Activated CD4-positive, CD25-positive, alpha-beta regulatory T cell (primary cell): ENCODE measurements at places on chromosomes 16 and 17.

DNA sequence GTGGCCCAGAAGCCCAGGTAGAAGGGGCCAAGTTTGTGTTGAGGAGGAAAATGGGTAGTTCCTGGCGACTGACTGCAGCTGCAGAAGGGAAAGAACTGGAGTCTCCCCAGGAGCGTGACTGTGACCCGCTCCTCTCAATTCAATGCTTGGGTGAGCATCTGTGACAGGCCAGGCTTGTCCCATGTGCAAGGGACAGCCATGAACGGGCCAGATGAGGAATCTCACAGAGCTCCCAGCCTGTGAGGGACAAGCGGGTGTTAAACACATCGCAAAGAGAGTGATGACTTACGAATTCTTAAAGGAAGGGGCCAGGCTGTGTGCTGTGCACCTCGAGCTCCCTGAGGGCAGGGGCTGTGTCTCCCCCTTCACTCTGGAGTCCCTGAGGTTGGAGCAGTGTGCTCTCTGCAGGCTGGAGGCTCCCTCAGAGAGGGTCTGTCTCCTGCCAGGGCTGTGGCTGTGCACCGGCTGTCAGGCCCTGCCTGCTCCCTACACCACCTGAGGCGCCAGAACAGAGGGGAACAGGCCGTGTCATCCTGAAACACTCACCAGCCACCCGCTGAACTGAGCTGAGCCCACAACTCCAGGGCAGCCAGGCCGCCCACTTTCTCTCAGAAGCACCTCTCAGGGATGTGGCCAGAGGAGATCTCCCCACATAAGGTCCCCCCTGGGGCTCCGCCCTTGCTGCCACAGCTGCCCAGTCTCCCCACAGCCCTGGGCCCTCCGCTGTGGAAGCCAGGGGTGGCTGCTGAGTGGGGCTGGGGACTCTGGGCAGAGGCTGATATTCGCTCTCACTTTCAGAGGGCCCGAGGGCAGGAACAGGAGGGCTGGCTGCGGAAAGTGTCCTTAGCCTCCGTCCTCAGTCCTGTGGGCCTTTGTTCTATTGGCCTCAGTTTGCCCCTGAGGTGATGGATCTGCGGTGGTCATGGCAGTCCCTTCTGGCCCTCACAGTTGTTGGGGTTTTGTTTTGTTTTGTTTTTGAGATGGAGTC is 25.7 kb upstream of the NXPH3 start:
- DNase-seq: no peak

- DNase-seq: no peak
Measured at GRCh38 chr17:69967910-69968411, 107.1 kb upstream of the KCNJ16 start.

DNA sequence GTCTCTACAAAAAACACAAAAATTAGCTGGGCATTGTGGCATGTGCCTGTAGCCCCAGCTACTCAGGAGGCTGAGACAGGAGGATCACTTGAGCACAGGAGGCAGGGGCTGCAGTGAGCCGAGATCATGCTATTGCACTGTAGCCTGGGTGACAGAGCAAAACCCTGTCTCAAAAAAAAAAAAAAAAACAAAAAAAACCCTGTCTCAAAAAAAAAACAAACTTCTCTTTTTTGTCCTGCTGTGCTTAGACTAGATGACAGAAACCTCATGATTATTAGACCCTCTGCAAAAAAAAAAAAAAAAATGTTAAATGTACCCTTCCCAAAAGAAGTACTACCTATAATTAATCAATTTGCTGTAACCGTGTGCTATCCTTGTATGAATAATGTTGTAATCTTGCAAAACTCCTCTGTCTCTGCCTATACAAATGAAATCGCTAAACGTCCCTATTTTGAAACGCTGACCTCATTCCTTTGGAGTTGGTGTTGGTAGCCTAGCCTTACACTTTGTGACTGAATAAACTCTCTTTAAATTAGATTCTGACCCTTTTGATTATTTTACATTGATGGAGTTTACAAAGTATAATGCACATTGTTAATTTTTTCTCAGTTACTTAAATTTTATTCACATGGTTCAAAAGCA is 13.6 kb upstream of the DHRS7B start:
- no peak for DNase-seq

GRCh38 chr16:30947859-30948666 is 805 bp upstream of the ORAI3 start:
- DNase-seq: no peak

DNA sequence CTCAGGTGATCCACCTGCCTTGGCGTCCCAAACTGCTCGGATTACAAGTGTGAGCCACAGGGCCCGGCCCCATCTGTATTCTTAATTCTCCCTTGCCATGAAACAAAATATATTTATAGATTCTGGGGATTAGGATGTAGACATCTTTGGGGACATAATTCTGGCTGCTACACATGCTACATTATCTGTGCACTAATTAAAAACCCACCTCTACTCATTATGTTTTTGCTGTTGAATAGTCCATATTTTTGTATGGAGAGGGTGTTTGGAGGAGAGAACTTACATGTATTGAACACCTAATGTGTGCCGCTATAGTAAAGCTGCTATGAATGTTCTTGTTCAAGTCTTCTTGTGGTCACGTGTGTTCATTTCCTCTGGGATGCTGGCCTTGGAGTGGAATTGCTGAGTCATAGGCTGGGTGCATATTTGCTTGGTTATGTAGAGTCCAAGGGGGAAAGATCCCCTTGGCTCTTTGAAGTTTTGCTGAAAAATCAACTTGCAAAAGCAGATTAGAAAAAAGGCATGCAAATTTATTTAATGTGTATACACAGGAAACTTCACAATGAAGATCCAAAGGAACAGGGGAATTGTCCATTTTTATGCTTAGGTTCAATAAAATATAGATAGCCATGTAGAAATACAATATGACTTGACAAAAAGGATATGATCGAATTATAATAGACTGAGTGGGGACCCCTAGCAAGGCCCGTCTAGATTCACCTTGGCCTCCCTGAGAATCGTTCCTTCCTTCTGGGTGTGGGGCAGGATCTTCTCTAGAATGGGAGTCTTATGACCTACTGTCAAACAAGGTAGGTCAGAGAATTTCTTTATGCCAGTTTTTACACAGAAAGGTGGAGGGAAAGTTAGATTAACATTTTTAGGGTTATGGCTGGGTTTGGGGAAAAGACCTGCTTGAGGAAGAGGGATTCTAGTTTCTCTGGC is 42.1 kb upstream of the GPRC5B start:
- DNase-seq: no peak

- no peak for DNase-seq
Measured at GRCh38 chr16:71693164-71693563, 31.3 kb downstream of the PHLPP2 start.
